Left cardiac atrium (tissue), 4 donors: ENCODE measurements at places on chromosomes 1 and 21.

DNA sequence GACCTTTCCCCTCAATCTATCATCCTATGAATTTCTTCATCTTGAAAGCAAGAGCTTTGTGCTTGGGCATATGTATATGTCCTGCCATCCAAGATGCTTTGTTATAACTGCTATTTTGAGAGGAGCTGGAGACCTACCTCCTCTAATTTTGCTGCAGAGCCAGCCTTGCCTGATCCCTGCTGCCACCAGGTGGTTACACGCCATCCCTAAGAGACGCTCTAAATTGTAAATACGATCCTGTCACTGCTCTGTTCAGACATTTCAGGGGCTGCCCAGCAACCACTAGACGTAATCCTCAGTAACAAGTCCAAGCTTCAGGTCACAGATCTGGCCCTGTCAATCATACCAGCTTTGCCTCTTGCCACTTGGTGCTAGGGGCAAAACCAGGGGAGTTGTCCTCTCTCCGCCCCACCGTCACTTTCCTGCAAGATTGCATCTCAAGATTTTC, 32.9 kb downstream of the GPA33 start:
- no peak for DNase-seq

DNA sequence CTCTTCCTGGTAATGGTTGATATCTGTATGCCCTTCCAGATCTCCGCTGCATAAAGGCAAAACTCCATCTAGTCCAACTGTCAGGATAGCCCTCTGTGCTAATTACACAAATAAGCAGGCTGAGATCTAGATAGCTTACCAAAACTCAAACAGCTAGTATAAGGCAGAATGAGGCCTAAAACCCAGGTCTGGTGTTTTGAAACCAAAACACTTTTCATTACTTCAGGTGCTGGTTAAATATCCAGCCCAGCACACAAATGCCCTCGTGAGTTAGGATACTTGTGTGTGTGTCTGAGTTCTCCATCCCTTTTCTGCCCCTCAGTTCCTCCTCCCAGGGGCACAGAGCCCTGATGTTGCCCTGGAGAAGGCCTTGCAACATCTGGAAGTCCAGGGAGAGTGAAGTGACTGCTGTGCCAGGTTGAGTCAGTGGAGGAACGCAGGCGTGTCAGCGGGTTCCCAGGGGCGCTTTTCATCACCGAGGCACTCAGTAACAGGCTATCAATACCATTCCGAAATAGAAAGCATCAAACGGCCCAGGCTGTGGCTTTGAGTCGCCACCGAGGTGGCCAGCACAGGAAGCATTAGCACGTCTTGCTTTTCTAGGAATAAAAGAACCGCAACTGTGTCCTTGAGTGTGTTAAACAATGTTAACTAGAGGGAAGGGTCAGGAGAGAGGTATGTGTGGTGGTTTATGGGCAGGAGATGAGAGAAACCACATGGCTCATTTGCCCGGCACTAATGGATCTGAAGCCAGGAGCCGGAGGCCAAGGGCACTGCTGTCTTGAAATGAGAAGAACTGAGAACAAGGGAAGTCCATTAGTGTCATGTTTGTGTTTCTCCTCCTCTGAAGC, 90.7 kb upstream of the WLS start:
- no peak for DNase-seq

DNA sequence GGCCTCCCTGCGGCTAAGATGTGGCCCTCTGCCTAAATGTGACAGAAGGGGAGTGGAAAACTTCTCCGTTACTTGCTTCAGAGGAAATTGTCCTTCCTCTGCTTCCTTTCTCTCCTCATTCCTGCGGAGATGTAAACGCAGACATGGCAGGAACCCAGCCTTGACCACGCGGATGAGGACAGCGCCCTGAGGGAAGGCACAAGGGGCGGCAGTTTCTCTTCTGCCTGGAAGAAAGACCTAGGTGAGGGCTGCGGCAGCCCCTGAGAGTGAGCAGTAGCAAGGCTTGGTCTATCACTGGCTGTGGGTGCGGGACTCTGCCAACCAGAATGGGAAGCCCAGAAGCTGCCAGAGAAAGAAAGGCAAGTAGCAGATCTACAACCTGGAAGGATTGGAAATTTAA, 14.0 kb upstream of the CTPS1 start:
- no peak for DNase-seq

GRCh38 chr1:248818505-248819374, 7.0 kb downstream of the SH3BP5L start:
- DNase-seq: no peak

GRCh38 chr1:156368889-156369684, at the start of gene RHBG:
Gene RHBG (plus strand): TSS chr1:156369211. CDS start chr1:156369250, 39 bp downstream.
- DNase-seq: peak; percentile 36

GRCh38 chr21:34885626-34886239, 163.4 kb downstream of the RUNX1 start:
- DNase-seq: no peak

DNA sequence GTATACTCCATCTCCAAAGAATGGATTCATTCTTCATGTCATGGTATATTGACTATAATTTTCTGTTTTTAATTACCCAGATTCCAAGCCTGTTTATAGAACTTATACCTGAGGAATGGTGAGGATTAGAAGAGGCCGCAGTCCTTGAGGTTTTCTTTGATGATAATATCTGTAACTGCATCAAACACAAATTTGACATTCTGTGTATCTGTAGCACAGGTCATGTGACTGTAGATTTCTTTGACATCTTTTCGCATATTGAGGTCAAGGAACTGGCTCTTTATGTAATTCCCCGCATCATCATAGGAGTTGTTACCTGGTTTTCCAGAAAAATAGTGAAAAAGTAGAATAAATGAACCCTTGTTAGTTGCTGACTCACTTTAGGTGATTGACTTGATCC, 16.2 kb downstream of the GNAT2 start:
- DNase-seq: no peak

DNA sequence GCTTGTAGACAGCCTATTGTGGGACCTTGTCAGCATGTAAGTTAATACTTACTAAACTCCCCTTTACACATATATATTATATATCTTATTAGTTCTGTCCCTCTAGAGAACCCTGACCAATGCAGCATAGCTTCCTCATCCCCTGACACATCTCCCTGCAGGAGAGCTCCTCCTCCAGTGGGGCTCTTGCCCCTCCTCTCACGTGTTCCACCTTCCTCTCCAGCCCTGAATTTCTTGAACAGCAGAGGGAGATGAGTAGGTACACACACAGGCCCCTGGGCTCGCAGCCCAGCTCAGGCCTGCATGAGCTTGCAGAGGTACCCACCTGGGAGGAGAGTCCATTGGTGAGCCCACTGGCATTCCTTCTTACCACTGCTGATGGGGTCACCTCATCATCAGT, 27.3 kb upstream of the GOLT1A start:
- DNase-seq: no peak

GRCh38 chr1:51962486-51963356, 27.8 kb downstream of the RAB3B start:
- DNase-seq: no peak

- DNase-seq: no peak
Observed at GRCh38 chr1:150262388-150263320, 5.1 kb downstream of the CA14 start.

DNA sequence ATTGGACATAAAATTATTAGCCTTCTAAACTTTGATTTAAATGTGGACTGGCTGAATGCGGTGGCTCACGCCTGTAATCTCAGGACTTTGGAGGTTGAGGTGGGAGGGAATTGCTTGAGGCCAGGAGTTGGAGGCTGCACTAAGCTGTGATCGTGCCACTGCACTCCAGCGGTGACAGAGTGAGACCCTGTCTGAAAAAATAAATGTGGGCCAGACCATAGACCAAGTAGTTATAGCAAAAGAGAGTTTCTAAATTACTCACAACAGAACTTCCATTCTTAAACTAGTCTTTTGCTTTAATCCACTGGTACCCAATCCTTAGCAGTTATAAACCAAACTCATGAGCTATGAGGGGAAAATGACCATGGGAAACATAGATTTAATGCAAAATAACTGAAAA, 35.2 kb downstream of the RAP1A start:
- no peak for DNase-seq

GRCh38 chr1:212638492-212639151, 30.1 kb downstream of the ATF3 start:
- no peak for DNase-seq

DNA sequence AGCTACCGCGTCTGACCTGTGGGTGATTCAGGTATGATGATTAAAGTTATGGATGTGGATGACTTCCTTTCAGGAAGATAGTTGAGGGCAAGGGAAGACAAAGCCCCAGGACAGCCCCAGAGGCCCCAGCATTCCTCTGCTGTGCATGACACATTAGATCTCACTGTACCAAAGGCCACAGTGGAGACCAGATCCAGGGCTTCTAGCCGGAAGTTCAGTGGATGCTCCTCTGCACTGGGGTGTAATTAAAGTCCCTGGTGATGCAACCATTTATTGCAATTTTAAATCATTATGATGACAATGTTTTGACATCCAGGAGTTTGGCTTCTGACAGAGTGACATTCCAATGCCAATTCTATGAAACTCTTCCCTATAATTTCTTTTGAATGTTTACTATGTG, 5.0 kb downstream of the C4BPA start:
- DNase-seq: no peak
